Activated CD4-positive, alpha-beta T cell treated with anti-CD3 and anti-CD28 coated beads, Interleukin-2, amount 50 U/mL, for 1 hour (primary cell): ENCODE measurements at places on chromosomes 11 and 22.

GRCh38 chr11:10032935-10033334 is 261.1 kb downstream of the SBF2 start:
- no peak for DNase-seq

- no peak for DNase-seq
These were observed 40.9 kb downstream of the SHISAL1 start for GRCh38 chr22:44271732-44272400.

DNA sequence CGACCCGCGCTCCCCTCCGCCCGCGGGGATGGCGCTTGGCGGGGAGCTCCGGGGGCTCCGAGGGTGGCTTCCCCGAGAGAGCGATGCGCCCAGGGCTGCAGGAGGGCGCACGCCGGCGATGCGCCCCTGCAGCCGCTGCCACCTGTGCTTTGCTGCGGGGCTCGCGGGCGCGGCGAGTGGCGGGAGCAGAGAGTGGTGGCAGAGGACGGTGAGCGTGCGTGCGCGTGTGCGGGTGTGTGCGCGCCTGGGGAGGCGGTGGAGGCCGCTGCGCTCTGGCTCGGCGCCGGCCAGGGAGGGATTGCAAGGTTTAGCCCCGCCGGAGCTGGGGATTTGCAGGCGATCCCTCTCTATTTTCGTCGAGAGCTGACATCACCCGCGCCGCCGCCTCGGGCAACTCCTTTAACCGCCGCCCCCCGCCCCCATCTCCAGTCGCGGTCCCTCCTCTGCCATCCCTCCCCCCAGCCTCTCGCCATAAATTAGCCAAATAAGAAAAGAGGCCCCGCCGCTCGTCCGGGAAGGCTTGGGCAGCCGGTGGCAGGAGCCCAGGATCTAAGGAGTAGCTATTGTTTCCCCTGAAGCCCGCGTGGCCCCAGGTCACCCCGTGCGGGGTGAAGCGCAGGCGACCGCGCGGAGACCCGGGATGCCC is at the start of gene SLC1A2:
TSS of gene SLC1A2 (minus strand) at position 375 of the 646 bp plus-strand sequence. CDS start 592 bp downstream, outside the sequence.
- no peak for DNase-seq

DNA sequence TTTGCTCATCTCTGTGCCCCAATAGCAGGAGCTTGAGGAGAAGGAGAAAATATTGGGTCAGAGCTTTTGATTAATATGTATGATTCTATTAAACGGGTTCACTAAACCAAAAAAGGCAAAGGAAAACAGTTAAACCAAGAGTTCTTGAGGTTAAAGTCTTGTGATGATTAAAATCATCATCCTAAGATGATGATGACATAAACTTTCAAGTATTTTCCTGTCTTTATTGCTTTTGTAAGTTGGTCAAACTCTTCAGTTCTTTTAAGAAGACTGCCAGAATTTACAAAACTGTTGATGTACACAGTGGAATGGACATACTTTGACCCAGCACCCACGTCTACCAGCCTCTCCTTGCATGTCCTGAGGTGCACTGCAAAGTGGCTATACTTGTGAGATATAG is 41.0 kb downstream of the FDX1 start:
- DNase-seq, result no peak

GRCh38 chr22:39205344-39206021 is 39.3 kb downstream of the PDGFB start:
- DNase-seq, result no peak

GRCh38 chr22:31637891-31638618 is 24.0 kb downstream of the PISD start:
- DNase-seq, result no peak

DNA sequence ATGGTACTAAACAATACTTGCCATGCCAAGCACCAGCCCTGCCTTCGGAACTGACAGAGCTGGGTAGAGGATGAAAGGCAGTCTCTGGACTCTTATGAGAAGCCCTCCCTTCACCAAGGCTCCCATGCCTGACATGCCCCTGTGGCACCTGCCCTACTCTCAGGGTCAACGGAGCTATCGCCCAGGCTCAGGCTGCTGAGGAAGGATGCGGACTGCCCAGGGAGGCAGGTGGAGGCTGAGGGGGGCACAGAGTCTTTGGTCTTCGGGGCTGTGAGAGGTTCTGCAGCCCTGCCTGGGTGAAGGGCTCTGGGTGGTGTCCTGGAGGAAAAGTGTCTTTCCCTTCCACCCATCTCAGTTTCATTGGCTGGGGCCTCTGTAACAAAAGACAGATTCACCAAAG is 290.8 kb upstream of the B3GAT1 start:
- no peak for DNase-seq

DNA sequence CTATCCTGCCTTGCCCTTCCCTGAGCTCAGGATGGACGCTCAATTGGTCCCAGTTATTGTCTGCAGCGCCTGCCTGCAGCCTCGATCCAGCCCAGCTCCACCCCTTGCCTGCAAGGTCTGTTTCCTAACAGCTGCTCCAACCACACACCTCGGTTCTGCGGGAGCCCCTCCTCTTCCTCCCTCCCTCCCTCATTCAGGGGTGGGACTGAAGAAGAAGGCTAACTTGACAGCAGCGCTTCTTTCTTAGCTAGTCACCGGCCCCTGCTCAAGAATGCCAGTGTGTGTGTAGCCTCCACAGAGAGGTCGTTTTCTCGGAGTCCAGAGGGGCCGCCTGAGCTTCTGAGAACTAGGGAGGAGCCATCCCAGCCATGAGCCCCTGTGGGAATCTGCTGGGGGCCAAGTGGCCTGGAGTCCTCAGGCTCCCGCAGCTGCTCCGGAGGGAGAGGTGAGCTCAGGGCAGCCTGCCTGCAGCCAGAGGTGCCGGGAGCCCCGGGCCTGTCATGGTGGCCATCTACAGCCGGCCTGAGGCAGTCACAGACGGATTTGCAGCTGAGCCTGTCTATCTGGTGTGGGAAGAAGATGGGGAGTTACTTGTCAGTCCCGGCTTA is 36.1 kb downstream of the LIMK2 start:
- peak; percentile 63 for DNase-seq

GRCh38 chr11:133900176-133901105 is 55.1 kb upstream of the SPATA19 start:
- no peak for DNase-seq

- DNase-seq, result no peak
These were observed 853.9 kb upstream of the RAG2 start for GRCh38 chr11:37451903-37452302.

GRCh38 chr11:66476841-66477251 is 3.4 kb upstream of the DPP3 start:
- no peak for DNase-seq

GRCh38 chr11:99432677-99433076 is 411.9 kb downstream of the CNTN5 start:
- no peak for DNase-seq

DNA sequence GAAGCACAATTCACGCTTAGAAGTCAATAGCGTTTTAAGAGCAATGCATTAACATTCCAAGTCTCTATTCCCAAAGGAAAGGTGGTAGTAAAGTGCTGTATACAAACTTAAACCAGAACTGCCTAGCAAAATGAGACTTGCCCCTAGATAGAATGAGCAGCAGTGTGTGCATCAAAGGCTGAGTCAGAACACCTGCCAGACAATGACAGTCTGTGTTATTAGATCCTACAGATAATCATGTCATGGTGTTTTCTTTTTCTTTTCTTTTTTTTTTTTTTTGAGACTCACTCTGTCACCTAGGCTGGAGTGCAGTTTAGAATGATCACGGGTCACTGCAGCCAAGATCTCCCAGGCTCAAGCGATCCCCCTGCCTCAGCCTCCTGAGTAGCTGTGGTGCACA is 1.6 kb downstream of the RTCB start:
- no peak for DNase-seq

GRCh38 chr11:79139900-79140299 is 300.9 kb downstream of the TENM4 start:
- no peak for DNase-seq

DNA sequence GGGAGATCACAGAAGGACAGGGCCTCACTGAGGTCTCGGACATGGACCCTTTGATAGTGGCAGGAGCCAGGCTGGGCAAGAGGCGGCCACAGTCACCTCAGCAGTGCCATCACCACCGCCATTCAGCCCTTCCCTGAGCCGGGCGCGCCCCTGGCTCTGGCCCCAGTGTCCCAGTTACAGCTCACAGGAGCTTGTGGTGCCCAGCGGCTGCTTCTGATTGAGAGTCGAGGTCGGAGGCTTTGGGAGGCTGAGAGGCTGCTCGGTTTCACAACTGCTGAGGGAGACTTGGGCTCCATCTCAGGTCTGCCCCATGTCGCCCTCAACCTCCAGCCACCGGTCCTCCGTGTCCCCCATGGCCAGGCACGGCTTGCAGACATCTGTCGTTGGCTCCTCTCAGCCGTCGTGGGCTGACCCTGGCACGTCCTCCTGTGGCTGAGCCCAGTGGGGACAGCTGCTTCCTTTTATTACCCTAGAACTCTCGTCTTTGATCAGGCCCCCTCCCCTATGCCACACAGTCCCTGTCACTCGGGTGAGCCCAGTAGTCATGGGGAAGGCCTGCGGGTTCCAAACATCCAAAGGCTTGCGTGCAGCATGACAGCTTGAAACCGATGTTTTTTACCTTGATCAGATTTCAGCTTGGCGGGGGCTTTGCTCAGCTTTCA is 28.4 kb upstream of the PPP6R3 start:
- no peak for DNase-seq

DNA sequence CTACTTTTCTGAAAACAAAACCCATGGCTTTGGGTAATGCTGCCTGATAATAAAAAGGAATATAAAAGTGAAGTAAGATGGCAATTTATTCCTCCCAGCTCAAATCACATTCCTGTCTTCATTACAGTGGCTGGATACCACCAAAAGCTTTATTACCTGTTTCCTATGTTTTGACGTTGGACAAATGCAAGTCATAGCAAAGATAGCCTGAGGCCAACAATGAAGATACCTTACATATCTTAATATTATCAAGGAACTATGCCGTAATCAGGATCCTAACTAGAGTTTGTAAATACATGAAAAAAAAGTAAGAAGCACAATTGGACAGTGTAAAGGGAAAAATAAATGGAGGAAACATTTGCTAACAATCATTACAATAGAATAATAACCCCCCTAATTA is 202.4 kb downstream of the SOX6 start:
- DNase-seq, result no peak

- DNase-seq, result no peak
These were observed 804 bp downstream of the CCDC134 start for GRCh38 chr22:41801147-41801819.

DNA sequence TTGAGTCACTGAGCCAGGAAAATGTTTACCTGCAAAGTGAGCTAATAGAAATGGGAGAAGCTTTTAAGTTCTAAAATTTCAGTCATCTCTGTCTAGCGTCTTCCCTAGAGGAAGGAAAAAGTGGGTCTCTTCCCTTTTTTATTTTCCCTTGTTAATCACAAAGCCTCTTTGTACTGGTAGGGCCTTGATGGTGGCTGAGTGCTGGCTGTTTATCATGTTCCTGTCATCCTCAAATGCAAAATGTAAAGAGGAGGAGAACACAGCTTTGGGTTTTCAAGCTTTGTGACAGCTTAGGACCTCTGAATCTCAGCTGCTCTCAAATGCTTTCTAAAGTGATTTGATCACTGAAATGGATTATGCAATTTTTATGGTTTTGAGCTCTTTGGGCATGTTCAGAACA is 222.0 kb downstream of the TMEM135 start:
- DNase-seq, result no peak

- no peak for DNase-seq
These were observed 266.4 kb upstream of the NCAM1 start for GRCh38 chr11:112694813-112695212.

DNA sequence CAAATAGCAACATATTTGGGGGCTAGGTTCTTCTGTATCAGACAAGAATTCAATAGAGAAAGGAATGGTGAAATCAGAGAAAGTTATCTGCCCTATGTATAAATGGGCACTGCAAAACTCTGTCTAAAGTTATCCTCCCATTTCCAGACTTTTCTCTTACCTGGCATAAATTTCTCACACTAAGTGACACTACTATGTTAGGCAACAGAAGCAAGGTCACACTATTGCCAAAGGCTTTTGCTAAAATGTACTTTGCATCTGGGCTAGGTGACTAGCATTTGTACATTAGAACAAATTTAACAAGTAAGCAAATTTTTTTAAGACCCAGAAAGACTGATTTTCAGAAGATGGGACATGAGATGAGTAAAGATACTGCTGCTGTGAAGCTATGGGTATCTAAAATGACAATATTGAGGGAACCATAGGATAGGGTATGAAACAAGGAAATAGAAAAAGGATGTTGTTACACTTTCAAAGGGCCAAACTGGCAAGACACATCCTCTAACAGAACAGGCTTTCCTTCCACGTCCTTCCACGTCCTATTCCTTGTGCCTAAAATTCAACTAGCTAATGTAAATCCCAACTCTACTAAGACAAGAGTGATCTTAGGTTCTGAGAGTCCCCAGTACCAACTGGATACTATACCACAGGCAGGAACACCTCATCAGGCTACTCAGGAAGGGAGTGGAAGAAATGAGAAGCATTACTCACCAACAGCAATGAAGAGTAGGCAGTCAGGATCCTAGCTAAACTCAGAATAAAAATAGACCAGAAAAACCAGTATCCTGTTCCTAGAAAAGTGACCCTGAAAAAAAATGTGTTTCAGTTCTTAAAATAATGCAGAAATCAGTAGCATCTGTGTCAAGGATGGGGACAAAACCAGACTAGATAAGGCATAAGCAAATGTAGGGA is 22.6 kb downstream of the GDPD4 start:
- no peak for DNase-seq

- no peak for DNase-seq
These were observed 24.9 kb downstream of the NADSYN1 start for GRCh38 chr11:71477641-71478527.

GRCh38 chr11:130629039-130629438 is 180.6 kb downstream of the ADAMTS15 start:
- no peak for DNase-seq
